ENCODE measurements at places on chromosomes 4 and X.

GRCh38 chr4:20252656-20253282 is 1.1 kb downstream of the SLIT2 start:
- DNase-seq = no peak

- DNase-seq = no peak
Measured at GRCh38 chrX:143580266-143580665, 55.6 kb downstream of the SLITRK4 start.

GRCh38 chr4:8229331-8229975 is 30.4 kb downstream of the SH3TC1 start:
- no peak for DNase-seq

DNA sequence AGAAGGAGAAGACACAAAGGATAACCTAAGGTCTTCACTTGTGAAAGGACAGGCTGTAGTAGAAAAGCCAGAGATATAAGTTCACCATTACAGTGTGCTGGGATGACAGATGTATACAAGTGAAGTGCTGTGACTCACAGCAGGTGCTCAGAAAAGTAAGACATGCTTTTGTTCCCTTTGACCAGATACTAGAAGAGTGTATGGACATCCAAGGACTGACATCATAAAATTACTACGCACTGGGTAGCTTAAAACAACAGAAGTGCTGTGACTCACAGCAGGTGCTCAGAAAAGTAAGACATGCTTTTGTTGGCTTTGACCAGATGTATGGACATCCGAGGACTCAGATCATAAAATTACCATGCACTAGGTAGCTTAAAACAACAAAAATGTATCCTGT is 61.6 kb upstream of the BTC start:
- DNase-seq = no peak

DNA sequence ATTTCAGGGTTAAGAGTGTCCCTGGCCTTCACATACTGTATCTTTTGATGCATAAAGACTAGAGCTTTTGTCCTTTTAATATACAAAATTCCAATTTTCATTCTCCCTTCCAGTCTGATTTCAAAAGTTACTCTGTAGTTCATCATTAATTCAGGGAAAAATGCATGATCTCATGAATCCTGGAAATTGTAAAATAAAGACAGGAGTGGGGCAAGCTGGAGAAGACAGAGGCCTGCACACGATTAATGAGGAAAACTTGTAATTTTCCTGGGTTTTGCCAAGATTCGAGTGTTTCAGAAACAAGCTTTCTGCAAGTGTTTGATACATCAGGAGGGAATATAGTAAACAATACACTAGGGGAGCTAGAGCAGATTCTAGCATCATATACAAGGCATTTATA is 947.9 kb downstream of the FAT4 start:
- DNase-seq = peak; percentile 4

DNA sequence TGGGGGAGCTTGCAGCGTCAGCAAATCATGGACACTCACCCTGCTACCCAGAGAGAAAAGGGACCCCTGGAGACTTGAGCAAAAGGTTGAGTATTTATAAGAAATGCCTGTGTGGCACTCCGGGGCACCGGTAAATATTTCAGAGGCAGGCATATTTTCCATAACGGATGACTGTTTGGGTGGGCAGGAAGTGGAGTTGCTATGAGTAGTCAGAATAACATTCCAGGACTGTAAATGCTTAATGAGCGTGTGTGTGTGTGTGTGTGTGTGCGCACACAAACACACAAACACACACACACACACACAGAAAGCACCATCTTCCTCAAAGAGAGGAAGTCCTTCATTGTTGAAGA is 74.6 kb downstream of the MXRA5 start:
- peak; percentile 91 for DNase-seq

DNA sequence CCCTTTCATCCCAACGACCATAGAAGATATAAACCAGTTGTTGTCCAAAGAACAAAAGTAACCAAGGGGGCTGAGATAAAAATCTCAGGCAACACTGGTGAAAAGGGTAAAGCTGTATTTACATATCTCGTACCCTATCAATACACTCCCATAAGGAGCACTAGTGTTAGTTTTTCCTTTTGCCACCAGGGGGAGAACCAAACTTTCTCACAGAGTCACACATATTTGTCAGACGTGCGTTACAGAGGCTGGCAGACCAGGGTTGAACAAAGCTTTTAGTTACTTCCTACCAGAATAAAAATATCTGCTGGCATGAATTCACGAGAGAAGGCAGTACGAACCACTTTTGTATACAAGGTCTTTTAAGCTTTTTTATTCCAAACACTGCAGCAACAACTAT is 88.3 kb downstream of the AMELX start:
- peak; percentile 51 for DNase-seq

DNA sequence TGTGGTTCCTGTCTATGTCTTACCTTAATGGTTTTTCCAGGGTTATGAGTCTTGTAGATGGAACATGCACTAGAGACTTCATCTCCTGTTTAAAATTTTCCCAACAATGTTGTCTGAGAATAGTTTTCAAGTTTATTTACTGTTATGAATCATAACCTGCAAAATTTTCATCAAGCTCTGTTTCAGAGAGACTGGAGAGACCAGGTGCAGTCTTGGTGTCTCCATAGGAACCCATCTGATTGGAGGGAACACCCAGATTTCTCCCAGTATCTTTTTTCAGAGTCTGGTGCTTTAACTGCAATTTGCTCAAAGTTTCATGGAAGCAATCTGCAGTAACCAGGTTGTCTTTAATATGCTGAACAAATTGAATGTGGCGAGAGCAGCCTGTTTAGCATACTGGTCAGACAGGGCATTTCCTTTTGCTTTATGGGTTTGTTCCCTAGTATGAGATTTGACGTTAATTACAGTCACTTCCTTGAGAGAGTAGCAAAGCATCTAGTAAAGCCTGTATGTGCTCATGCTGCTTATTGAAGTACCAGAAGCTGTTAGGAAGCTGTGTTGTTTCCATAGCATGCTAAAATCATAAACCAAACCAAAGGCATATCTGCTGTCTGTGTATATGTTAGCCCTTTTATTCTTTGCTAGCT is 18.8 kb upstream of the VSIG1 start:
- DNase-seq = no peak

- DNase-seq = no peak
Measured at GRCh38 chrX:139766545-139766983, 58.6 kb upstream of the MCF2 start.

GRCh38 chr4:12137575-12137974 is 708.9 kb upstream of the HS3ST1 start:
- no peak for DNase-seq

DNA sequence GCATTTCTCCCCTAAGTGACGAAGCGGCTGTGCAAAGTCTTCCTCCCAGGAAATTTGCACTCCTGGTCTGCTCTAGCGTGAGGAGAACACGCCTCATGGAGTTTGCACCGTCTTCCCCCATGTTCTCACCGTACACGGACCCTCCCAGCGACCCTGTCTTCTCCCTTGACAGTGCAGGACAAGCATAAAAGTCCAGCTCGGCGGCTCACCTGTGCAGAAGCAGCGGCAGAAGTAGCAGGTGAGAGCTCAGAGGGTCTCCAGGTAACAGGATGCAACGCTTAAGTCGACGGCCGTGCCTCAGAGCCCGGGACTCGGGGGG is 314 bp downstream of the P2RY8 start:
- DNase-seq = no peak
